Cardiac muscle cell (in vitro differentiated cells and primary cell): ENCODE measurements at places on chromosomes 7 and 10. TPM values are rescaled to one million over a fixed set of nuclear protein-coding genes. Genes with fewer than 3 reads are reported as not detected.

DNA sequence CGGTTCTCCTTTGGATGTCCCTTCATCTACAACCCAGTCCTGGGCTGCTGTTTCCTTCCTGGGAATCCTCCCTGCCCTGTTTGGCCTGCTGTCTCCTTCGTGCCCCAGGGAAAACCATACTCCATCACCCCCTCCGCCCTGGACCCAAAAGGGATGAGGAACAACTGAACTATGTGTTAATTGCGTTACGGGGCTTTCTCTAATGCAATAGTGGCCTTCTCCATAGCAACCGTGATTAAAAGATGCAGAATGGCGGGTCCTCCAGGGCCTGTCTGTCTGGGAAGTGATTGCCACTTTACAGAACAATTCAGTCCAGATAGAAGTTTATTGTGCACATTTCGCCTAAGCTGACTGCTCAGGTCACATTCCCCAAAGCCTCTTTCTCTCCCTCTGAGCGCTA is 112.0 kb upstream of the FGFR2 start:
- H3K4me3 ChIP-seq = no peak overlapping the region
- H3K27me3 ChIP-seq = no peaks in the 10 kb centered on the region
- peaks cover 10% of the 10 kb centered on the region for H3K4me1 ChIP-seq
- no peaks in the 10 kb centered on the region for H3K36me3 ChIP-seq

Gene KCNH2
- total RNA-seq = 91.5 and 110 TPM in 2 replicates

DNA sequence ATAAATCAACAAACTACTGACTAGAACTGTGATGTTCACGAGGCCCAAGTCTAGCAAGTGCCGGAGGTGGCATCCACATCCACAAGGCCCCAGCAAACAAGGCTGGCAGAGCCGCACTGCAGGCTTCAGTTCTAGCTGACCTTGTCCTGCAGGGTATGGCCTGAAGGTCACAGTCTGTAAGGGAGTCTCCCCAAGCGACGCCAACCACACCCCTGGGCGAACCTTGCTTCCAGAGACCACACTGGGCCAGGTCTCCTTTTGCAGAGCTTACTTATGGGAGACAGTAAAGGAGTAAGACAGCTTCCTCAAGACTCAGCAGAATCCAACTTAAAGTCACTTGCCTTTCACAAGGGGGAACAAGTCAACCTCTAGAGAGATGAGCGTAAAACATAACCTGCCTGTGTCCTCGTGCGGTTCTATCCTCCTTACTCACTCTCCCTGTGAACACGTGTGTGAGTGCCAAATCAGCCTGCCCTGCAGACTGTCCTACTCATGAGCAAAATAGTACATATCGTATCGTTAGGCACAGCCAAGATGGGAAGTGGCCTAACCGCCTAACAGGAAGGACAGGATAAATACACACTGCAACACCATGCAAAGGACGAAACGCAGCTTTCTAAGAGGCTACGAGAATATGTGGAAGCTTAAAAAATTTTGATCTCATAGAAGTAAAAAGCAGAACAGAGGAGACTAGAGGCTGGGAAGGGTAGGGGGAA is 22.7 kb downstream of the FAM53B start:
- no peak for DNase-seq
- no peaks in the 10 kb centered on the region for H3K36me3 ChIP-seq
- no peaks in the 10 kb centered on the region for H3K27me3 ChIP-seq
- peak overlapping the region; percentile 11 for H3K27ac ChIP-seq

DNA sequence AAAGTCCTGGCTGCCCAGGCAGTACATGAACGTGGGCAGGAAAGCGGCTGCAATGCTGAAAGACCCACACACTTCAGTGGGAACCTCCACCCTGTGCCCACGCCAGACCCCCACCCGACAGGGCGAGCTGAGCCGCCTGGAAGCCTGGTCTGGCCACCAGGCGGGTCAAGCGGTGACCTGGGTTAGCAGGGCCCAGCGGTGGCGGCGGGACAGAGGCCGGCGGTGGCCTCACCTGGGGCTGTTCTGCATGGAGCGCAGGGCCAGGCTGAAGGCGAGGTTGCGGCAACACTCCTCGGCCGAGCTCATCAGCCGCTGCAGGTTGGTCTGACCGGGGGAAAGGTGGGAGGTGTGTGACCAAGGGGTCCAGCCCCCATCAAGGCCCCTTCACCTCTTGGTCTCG is 11.6 kb upstream of the MICALL2 start:
- H3K36me3 ChIP-seq = peaks cover 11% of the 10 kb centered on the region
- no peaks in the 10 kb centered on the region for H3K27me3 ChIP-seq
- no peak overlapping the region for H3K4me3 ChIP-seq
- H3K27ac ChIP-seq = no peak overlapping the region
- peaks cover 8% of the 10 kb centered on the region for H3K4me1 ChIP-seq
- DNase-seq = no peak

Gene VAX1
- total RNA-seq = not detected in 2 replicates

Gene SPDYE2
- not detected in 2 replicates for total RNA-seq

DNA sequence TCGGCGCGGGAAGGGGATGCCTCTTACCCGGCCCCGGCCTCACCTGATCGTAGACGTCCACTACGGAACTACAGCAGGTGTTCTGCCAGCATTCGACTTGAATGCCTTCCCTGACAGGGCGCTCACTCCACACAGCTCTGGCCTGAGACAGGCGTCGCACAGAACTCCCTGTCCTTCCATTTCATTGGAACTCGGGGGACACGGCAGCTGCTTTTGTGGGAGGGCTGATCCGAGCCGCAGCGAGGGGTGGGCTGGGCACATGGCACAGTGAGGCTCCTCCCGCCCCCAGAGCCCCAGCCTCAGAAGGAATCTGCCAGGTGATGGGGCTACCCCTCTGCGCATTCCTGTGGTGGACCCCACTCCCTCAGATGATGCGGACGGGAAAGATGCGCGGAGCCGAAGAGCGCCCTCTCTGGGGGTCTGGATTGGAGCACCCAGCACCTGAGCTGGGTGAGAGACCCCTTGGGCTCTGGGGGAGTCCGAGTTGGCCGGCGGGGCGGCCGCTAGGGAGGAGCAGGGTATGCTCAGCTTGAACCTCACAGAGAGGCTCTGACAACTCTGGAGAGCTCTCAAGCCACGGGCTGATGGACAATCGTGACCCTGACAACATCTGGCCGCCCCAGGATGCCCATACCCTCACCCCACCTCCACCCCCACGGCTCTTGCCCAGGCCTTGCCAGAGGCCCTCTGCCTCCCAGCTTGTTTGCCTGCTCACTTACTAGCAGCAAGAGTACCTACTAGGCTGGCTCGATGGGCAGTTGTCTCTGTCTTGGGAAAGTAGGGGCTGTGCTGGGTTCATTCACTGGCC is 36.6 kb downstream of the RASGEF1A start:
- no peaks in the 10 kb centered on the region for H3K4me1 ChIP-seq
- peak overlapping the region; percentile 35 for H3K4me3 ChIP-seq
- peaks cover 86% of the 10 kb centered on the region for H3K27me3 ChIP-seq
- DNase-seq = no peak

DNA sequence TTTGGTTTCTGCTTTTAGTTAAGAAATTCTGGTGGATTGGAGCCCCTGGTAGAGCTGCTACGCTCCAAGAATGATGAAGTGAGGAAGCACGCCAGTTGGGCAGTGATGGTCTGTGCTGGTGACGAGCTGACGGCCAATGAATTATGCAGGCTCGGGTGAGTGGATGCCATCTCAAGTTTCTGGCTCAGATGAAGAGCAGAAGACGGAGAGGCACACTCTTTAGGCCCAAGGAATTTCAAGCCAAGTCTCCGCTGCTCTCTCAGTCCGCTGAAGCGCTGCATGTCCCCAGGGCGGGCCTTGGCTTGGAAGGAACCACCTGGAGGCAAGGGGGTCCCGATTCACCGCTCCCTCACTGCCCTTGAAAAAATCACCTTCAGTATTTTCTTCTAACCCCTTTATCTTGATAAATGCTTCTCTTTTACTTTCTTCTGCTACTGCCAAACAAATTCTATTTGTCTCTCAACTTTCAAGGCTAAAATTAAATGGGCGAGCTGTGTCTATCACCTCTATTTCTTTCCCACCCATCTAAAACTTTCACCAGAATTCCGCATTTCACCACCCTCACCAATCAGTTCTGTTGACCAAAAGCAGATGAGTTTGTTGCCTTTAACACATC is 74.2 kb downstream of the ARMC3 start:
- H3K4me3 ChIP-seq = no peak overlapping the region
- H3K36me3 ChIP-seq = no peaks in the 10 kb centered on the region
- no peaks in the 10 kb centered on the region for H3K27me3 ChIP-seq
- DNase-seq = no peak

DNA sequence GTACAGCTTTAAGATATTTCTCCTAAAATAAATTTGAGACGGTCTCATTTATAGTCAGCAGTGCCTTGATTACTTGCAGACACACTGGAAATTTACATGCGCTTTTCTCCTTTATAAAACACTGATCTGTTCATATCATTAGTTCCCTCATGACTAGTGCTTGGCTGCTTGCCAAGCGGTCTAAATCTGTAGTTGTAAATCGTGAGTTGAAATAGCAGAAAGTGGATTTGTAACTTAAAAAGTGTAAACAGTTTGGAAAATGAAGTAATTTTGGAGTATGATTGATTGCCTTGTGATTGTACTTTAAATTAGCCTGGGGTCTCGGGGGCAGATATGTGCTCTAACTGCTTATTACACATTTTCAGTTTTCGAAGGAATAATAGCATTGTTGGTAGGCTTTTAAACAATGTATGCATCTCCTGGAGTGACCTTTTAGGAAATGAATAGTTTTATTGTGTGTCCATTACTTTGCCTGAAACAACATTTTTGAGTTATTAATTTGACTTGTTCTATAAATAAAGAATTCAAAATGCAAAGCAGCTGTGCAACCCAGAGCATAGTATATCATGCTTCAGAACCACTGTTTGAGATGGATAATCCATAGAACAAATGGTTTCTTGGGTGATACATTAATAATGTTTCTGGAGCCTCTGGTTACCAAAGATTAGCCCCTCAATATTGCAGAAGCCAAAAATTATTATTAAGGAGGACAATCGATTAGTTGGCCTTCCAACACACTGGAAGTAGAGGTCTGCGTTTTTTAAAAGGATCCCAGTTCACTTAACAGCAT is 73.3 kb downstream of the ARID5B start:
- no peaks in the 10 kb centered on the region for H3K27me3 ChIP-seq
- H3K4me1 ChIP-seq = peaks cover 15% of the 10 kb centered on the region
- no peaks in the 10 kb centered on the region for H3K36me3 ChIP-seq
- no peak overlapping the region for H3K4me3 ChIP-seq
- DNase-seq = peak; percentile 78
- H3K27ac ChIP-seq = no peak overlapping the region
